Stimulated activated CD8-positive, alpha-beta memory T cell treated with anti-CD3 and anti-CD28 coated beads, Interleukin-2, amount 100 ng/mL, for 1 hour (primary cell): ENCODE measurements at places on chromosomes 7 and 10.

GRCh38 chr10:58137813-58138212, 129.9 kb downstream of the IPMK start:
- no peak for DNase-seq

GRCh38 chr10:85137253-85137652, 808.9 kb downstream of the CCSER2 start:
- DNase-seq, result no peak

DNA sequence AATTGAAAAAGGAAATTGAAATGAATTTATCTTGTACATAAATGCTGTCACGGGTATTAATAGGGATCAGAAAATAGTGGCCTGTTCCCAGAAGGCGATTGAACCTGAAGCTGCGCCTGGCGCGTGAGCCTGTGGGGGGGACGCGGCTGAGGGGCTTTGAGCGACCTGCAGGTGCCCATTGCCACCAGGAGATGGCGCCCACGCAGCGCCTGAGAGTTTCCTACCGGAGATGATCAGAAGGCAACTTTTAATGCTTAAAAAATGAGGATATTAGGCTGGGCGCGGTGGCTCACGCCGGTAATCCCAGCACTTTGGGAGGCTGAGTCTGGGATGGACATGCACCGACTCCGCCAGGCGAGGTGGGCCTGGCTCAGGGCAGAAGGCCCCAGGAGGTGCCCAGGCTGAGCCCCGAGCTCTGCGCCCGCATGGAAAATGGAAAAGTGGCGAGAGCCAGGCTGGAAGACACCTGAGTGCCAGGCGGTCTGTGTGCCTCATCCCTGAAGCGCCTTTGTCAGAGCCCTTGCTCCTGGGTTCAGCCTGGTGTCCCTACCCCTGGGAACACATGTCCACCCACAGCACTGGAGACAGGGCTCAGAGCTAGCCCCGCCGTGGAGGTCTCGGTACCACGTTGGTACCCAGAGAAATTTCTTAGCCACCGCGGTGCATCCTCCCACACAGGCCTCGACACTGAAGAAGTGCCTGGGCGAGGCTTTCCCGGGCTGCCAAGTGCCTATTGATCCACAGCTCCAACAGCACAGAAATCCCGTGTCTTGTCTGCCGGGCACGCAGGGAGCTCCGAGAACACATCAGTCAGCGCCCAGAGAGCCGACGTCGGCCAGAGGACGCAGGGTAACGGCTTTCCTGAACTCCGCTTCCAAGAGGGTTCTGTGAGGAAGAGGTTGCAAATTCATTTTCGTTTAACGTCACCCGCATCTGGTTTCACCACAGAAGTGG, 117.4 kb downstream of the INPP5A start:
- DNase-seq, result peak; percentile 22

DNA sequence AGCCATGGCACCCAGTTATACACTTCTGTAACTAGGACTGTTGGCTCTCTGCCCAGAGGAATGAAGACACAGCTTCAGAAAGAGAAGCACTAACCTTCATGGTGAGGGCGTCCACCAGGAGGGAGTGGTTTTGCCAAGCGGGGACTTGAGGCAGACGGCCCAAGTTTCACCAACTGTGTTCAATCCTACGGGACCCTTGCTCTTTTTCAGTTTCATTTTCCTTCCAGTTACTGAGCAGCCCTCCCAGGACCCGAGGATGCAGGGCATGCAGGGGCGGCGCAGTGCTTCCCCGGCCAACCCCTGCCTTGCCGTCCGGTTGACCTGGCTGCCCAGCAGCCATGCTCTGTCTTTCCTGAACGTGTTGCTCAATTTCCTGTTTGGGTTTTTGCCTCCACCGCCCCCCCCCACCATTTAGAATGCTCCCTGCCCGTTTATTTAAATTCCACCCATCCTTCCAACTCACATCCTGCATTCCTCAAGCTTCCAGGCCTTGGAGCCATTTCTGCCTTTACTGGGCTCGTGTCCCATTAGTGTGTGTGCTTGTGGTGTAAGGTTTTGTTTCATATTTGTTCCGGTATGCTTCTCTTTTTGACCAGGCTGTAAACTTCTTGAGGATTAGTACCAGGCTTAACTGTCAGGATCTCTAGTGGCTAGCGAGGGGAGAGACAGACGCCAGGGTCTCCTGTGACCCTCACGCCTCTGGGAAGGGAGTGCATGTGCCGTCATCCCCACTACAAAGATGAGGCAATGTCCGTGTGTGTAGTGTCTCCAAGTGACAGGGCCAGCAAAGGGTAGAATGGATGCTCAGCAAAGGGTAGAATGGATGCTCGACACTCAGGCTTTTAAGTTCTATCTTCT, 31.6 kb downstream of the IL15RA start:
- DNase-seq, result no peak

- no peak for DNase-seq
Measured at GRCh38 chr7:105578496-105578895, 2.8 kb downstream of the EFCAB10 start.

DNA sequence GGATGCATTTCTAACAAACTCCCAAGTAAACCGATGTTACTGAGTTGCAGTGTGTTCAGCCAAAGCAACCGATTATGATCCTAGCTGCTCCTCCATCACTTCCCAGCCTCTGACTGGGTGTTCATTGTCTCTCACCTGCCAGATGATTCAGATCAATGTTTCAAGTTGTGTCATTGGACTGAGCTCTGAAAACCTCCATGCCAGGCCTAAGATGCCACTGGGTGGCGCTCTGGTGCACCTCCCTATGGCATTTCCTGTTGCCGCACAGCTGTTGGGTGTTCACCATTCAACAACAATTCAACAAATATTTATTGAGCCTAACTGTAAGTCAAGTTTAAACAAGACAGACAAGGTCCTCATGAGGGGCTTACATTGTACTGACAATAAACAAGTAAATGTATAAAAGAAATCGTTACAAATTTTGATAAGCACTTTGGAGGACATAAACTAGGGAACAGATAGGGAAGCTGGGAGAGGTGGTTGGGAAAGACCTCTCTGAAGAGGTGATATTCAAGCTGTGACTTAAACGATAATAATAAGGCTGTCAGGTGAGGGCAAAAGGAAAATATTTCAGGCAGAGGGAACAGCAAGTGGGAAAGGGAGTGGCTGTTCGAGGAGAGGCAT, 22.8 kb downstream of the RGR start:
- peak; percentile 37 for DNase-seq

DNA sequence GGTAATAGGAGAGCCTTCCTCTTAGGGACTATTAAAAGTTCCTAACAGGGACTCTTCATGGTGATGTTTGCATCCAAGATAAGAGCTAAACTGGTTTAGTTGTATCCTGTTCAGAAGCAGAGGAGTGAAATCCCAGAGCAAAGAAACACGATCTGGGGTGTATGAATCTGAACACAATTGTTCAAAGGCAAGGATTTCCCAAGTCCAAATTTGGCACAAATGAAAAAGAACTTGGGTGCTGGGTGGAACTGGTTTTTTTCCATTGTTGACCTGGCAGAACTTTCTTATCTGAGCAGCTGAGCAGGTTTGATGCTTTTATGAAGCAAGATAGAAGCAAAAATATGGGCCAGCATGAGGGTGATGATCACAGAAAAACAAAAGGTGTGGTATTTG, 6.0 kb downstream of the AGFG2 start:
- no peak for DNase-seq

DNA sequence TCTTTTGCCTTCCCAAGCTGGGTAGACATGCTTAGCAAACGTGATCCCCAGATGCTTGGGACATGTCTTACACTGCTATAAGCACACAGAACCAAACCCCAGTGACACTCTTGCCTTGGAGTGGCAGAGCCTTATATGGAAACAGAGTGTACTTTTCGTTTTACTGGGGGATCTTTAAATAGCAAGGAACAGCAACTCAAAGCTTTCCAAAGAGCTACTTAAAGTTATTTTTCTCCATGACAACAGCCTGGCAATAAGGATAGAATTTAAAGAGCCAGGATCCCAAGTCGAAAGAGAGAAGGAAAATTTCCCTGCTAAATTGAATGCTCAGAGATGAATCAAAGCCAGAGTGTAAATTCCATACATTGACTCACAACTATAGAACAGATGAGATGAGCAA, 67.8 kb downstream of the ZNF365 start:
- no peak for DNase-seq

- no peak for DNase-seq
Measured at GRCh38 chr7:87213252-87213651, 6.3 kb downstream of the TMEM243 start.

- no peak for DNase-seq
Measured at GRCh38 chr7:129911790-129912189, 41.0 kb downstream of the UBE2H start.

- DNase-seq, result no peak
Measured at GRCh38 chr7:114711241-114711640, 210.7 kb upstream of the MDFIC start.

GRCh38 chr10:132270721-132271457, 36.9 kb downstream of the STK32C start:
- DNase-seq, result no peak

- no peak for DNase-seq
Measured at GRCh38 chr7:44081266-44081748, 1.0 kb downstream of the POLM start.

GRCh38 chr7:140526787-140527664, 47.7 kb upstream of the MKRN1 start:
- DNase-seq, result no peak

DNA sequence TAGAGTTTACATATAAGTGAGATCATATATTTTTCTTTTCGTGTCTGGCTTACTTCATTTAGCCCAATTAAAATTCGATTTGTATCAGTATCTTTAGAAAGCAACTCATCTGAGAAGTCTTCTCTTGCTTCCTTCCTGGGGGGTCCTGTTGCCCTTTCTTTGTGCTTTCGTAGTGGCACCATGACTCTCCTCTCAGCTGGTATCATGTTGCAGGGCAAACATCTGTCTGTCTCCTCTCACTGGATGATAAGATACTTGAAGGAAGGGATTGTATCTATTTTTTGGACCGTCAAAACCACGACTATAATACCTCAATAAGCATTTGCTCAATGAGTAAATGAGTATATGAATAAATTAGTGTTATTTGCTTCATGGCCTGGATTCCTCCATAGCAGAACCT, 382.5 kb upstream of the SORCS1 start:
- DNase-seq, result no peak

DNA sequence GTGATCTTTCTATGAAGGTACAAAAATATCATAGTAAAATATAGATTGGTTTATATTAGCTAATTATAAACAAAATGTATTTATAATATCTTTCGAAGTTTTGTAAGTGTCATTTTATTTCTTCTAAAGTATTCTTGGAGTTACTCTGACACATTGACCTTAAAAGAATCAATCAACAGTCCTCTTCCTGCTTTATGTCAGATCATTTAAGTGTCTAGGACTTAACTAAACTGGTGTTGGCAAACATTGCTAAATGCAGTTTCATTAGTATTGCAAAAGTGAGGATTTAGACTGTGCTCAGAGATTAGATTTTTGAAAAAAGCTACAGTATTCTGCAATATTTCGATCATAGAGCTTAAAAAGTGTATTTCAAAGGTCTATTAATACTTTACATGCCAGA, 10.3 kb downstream of the GLCCI1 start:
- no peak for DNase-seq

GRCh38 chr10:131660427-131660826, 240.4 kb upstream of the PPP2R2D start:
- no peak for DNase-seq

GRCh38 chr10:48450233-48450740, 143.8 kb downstream of the MAPK8 start:
- no peak for DNase-seq

DNA sequence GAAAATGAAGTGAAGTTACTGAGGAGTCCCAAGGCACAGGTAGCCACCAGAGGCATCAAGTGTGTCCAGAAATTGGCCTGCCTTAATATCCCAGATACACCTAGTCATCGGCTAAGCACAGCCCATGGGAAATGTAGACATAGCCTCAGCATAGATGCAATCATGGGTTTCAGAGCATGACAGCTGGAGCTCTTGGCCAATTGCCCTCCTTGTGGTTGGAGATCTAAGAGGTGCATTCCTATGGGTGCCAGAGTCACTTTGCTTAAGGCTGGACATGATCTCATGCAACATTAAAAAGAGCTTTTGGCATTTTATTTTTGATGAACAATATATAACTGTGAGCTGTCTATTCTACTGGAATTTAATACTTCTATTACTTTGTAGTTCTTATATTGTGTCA, 758.0 kb upstream of the LRRTM3 start:
- no peak for DNase-seq

GRCh38 chr10:58535311-58535710, 22.6 kb downstream of the BICC1 start:
- no peak for DNase-seq

- DNase-seq, result no peak
Measured at GRCh38 chr10:124349231-124349995, 69.3 kb downstream of the OAT start.

DNA sequence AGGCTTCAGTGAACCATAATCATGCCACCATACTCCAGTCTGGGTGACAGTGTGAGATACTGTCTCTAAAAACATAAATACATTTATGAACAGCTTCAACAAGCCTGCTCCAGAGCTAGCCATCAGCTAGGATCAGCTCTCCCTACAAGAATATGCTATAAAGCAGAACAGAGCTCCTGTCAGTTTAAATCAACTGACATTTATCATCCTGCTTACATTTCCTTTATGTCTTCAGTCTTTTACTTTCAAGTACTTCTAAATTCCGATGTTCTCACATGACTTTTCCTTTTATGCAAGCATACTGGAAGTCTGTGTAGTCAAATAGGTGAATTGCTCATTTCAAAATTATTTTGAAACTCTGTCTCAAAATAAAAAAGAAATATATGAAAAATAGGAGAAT, 64.6 kb downstream of the COA1 start:
- DNase-seq, result no peak

DNA sequence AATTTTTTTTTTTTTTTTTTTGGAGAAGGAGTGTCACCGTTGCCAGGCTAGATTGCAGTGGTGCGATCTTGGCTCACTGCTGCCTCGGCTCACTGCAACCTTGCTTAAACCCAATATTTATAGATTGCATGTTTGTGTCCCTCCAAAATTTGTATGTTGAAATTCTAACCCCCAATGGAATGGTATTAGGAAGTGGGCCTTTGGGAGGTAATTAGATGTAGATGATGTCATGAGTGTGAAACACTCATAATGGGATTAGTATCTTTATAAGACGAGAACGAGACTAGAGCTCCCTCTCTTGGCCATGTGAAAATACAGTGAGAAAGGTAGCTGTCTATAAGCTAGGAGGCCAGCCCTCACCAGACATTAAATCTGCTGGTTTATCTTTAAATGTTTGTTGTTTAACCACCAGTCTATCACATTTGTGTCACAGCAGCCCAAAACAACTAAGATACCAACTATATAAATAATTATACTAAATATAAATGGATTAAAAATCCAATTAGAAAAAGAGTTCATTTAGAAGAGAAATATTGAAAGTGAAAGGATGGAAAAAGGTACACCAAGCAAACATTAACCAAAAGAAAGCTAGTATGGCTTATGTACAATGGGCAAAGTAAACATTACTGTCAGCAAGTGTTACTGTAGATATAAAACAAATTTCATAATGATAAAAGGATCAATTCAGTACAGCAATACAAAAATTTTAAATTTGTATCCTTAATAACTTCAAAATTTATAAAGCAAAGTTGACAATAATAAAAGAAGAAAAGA, 9.3 kb downstream of the TCAF1 start:
- DNase-seq, result no peak

- no peak for DNase-seq
Measured at GRCh38 chr7:106465704-106466468, 181.1 kb upstream of the NAMPT start.

- DNase-seq, result no peak
Measured at GRCh38 chr10:110426294-110427181, 71.2 kb upstream of the DUSP5 start.

- no peak for DNase-seq
Measured at GRCh38 chr7:25596443-25596842, 368.2 kb upstream of the NPVF start.

GRCh38 chr7:151245360-151246101, 3.0 kb downstream of the SMARCD3 start:
- DNase-seq, result no peak
